Right hindlimb (tissue), 1 donor: ENCODE measurements at places on chromosomes 7 and 10.

DNA sequence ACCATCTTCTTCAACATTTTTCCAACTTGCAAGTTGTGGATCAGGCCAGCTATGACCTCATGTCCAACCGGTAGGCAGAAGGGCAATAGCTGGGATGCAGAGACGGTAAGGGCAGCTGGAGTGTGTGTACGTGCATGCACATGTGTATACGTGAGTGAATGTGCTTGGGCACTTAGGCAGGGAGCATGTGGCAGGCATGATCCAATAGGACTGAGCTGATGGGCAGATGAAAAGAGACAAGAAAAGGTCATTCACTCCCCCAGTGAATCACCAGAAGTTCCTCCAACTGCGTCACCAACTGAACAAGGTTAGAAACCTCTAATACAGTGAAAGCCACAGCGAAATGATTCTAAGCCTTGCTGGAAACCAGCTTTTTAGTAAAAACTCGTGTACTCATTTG lies 176.1 kb downstream of the FGFR2 start:
- no peak for DNase-seq

DNA sequence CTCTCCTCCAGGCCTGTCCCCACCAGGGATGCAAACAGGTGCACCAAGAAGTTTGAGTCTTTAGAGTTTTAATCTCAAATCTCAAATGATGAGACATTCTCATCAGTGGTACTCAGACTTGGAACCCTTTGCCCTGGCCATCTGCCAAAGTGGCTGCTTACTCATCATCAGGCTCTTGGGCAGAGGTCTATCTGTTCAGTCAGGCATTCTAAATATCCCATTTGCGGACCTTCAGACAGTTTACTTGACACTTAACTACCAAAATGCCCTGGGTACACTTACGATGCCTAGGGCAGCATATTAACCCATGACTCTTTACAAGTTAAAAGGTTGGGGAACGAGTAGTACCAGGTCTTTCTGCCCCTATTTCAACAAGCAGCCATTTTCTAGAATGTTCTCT lies 61.2 kb upstream of the YAE1 start:
- no peak for DNase-seq

DNA sequence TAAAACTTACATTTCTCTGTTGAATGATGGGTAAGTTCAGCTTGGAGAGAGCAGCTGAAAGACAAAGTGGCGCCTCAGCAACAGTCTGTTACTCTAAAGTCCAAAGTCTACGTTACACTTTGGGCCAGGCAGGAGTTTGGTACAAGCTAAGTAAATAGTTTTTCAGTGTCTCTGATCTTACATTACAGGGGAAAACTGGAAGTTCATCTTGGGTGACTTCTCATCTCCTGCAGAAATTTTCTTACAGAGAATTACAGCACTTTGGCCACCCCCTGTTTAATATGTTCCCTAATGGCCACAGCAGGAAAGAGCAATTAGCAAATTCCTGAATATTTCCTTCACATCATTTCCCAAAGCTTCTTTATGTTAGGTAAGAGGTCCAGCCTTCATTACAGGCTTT lies 67.1 kb downstream of the ABCC2 start:
- no peak for DNase-seq

DNA sequence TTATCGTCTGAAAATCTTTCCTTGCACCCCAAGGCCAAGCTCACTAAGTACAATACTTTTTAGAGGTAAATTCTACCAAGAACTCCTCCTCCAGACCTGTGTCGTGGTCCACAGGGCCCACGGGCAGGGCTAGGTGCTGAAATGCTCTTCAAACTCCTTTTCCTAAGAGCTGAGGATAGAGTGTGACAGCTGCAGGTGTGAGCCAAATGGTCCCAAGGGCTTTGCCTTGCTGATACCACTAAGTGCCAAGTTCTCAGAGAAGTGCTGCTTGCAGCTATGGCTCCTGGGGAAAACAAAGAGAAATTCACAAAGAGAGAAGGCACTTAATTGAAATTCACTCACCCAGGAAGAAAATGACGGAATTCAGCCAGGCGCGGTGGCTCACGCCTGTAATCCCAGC lies 868.9 kb upstream of the AUTS2 start:
- DNase-seq = no peak

DNA sequence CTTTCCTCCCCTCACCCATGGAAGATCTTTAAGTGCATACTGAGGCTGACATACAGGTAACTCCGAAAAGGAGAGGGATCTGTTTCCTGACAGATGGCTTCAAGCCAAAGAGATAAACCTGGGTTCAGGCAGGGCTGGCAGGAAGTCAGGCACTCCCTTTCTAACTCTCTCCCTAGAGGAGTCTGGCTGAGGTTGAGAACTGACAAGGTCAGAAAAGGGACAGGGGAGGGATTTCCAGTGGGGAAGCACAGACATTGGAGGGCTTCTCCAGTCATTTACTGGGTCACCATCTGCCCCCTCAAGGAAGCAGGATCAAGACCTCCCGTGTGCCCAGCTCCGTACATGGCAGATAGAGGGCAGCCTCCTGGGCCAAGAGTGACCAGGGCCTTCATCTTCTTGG lies 31.6 kb downstream of the TLX1 start:
- no peak for DNase-seq
